Stimulated activated CD8-positive, alpha-beta memory T cell treated with anti-CD3 and anti-CD28 coated beads, Interleukin-4, amount 100 ng/mL, for 48 hours (primary cell): ENCODE measurements at places on chromosomes 7 and 10.

DNA sequence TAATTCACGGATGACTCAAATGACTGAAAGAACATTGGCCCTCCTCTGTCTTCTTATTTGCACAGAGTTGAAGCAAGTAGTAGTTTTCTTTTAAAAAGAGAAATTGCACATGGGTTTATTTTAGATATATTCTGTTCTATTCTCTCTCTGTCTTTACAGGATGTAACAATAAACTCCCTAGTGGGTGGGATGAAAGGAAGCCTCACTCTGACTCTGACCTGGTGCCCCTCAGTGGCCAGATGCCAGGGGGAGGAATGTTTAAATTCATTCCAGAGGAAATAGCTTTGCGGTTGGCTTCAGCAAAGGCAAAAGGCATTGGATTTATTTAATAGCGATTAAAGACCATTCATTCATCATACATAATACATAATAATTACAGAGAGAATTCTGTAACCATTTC is 156.4 kb upstream of the MTPN start:
- no peak for DNase-seq

DNA sequence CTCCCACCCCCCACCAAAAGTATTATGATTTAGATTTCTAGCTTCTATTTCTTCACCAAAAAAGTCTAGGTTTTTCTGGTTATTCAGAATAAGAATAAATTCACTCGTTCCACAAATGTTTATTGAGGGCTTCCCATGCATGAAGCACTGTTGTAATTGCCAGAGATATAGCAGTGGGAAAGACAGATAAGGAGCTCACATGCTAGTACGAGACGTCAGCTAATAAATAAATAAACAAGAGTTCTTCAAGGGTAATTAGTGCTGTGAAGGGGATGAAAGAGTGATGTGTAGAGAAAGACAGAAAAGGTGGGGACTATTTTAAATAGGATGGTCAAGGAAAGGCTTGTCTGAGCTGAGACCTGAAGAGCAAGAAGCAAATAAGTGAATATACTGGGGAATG is 38.1 kb upstream of the SEPTIN7 start:
- no peak for DNase-seq

GRCh38 chr7:76281006-76281705 is 21.3 kb upstream of the HSPB1 start:
- no peak for DNase-seq

DNA sequence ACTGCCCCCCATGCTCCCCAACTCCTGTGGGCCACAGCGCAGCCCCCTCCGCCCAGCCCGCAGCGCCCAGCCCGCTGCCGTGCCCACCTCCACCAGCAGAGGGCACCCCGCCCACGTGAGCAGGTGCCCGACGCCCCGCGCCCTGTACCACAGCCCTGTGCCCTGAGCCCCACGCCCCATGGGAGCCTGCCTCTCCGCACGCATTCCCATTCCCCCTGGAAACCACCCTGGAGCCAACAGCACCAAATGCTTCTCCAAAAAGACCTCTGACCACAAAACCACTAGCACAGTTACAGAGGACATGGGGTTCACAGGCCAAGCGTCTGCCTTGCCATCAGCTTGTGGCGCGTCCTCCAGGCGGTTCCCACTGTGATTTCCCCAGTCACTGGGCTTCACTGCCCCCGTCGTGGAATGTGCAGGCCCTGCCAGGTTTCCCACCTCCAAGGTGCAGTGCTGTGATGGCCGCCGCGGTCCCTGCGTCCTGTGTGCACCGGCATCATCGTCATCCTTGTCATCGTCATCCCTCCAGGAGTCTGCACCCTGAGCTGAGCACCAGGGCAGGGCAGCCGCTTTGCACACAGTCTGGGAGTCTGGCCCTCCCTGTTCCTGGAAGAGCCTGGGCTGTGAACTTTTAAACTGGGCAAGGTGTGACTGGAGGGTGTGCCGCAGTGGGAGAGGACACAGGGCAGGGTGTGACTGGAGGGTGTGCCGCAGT is 61.7 kb downstream of the PWWP2B start:
- peak; percentile 85 for DNase-seq

DNA sequence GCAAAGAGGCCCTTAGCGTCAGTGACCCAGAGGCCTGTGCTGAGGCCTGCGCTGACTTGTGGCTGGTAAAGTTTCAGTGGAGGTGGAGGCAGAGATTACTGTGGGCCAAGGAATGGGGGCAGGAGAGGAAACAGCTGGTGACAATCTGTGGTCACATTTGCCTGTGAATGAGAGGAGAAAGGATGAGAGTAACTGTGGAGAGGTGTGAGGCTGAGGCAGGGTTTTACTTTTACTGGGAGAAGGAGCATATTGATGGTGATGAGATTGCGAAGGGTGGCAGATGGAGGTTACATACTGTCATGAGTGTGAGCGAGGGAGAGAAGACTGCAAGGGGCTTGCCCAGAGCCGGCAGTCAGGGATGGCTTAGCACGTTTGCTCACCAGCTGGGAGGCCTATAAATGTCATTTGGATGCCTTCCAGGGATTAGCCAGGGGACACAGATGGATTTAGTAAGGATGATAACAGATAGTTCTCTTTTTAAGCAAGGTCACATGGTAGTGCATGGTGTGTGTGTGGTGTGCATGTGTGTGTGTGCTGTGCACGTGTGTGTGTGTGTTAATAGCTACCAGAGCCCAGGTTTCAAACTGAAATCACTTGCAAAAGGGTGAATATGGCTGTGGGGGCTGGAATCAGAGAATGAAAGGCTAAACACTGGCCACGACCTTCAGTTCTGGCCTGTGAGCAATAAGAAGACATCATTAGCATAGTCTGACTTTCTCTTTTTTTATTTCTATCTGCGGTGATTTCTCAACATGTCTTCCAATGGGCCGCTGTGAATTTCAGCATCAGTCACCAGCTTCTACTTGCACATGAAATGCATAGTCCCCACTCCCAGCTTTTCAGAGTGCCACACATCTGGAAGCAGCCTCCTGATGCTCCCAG is 291.5 kb upstream of the ZNF32 start:
- no peak for DNase-seq

DNA sequence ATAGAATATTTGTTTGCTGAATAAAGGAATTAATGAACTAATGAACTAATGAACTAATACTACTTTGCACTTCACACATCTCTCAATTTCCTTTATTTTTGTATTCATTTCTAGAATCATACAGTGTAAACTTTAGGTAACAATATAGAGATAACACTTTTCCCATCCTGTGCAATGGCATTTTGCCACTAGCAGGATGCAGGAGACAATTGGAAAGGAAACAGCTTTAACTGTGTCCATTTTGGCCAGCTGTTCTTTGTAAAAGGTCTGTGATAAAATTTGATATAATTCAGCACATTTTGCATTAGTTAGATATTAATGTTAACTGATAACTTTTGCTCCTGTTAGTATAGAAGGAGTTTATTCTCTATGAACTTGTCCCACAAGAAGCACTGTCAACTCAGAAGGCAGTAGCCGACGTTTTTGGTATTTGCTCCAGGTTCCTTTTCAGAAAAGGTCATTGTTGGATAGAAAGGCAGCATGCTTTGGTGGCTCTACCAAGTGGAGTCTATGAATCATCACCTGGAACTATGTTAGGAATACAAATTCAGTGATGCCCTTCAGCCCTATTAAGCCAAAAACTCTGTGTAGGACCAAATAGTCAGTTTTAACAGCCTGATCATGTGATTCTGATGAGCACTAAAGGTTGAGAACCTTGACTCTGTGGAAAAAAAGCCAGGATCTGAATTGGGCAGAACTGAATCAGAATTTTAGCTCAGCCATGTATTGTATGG is 86.6 kb downstream of the NRG3 start:
- no peak for DNase-seq

DNA sequence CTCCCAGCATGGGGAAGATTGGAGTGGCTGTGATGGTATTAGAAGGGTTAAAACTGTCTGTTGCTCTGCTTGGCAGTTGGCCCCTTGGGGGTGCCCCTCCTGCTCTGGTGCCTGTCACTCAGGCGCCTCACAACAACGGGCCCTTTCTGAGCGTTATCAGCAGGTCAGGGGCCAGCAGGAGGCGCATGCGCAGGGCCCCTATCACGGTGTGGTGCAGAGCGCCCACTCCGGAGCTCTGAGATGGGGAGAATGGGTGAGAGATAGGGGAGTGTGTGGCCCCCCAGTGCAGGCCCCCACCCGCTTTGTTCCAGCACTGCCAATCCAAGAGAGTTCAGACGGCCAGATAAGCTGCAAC is 24.8 kb downstream of the GBX1 start:
- no peak for DNase-seq

DNA sequence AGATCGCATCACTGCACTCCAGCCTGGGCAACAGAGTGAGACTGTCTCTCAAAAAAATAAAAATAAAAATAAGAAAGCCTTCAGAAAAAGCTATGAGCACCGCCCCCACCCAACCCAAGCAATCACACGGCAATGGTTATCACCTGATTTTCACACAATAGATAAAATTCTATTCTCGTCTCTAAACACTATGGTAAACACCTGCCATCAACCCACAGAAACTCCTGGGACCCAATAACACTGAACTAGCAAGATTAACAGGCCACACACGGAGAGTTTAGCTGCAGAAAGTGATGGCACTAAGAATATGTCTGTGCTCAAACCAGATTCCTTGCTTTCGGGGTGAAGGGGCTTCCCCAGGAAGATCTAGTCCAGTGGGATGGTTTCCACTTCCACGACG is 173.8 kb downstream of the DIP2C start:
- no peak for DNase-seq

DNA sequence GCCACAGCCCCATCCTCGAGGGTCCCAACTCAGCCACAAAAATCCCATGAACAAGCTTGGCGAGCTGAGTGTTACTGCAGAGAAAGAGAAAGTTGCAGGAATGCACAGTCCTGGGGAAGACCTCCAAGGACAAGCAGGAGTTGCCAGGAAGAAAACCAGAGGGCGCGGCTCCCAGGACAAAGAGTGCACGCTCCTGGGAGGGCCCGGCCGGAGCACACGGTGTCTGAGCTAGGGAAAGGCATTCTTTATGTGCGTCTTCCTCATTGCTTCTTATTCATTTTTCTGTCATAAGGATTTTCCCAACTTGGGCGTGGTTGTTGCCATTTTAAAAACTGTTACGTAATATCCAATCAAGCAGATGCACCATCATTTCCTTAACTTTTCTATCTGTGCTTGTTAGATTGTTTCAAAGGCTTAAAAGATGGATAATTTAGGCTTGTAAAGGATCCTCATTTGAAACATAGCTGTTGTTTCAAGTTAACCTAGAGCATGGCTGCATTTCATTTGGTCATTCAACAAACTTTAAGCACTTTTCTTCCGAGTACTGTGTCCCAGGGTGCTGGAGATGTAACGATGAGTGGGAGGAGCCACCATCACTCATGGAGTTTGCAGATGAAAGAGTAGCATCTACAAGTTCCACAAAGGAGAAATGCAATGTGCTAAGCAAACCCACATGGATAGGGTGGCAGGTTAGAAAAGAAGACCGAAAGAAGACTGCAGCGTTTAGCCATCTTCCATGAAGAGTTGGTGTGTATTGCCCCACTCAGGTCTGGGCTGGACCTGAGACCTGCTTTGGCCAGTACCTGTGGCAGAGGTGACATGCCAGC is 5.6 kb upstream of the CNPY1 start:
- no peak for DNase-seq

- no peak for DNase-seq
These were observed at the start of gene ELN for GRCh38 chr7:74027683-74028320. TSS of gene ELN (plus strand) at chr7:74028173. CDS start at chr7:74028188, 15 bp downstream.

GRCh38 chr10:1182280-1183032 is 126.3 kb downstream of the WDR37 start:
- no peak for DNase-seq
